ENCODE measurements at places on chromosomes 4 and X.

GRCh38 chr4:19346636-19347035 is 905.1 kb upstream of the SLIT2 start:
- no peak for DNase-seq

DNA sequence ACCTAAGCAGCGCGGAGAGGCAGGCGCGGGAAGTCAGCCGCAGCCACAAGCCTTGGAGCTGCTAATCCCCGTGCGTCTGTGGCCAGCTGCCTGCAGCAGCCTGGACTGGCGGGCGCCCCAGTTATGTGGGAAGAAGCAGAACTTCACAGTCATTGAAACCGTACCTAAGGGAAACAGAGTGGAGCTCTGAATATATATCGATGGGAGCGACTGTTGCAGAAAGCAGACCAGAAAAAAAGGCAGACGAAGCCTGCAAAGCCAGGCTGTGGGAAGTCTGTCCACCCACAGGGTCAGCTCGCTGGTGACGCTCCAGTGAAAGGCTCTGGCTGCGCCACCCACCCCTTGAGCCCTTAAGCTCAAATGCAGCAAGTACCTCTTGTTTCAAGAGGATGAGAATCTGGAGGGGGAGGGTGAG is 24.7 kb downstream of the KCNE5 start:
- DNase-seq: no peak

- no peak for DNase-seq
These were observed 75.6 kb upstream of the BCOR start for GRCh38 chrX:40173143-40174000.

DNA sequence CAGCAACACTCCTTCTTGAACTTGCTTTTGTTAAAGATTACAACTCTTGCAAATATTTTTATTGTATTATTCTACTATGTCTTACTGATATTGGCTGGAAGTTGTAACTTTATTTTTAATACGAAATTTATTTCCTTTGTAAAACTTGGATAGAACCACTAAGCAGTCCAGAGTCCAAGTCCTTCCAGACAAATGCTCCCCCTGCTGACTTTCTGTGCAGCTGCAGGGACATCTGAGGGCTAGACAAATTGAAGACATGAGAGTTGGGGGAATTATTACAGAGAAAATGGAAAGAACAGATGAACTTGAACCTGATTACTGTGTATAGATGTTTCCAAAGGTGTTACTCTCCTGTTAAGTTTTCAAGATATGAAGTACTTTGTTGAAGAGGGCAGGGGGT is 238.8 kb downstream of the GRIA3 start:
- DNase-seq: no peak

GRCh38 chrX:46456125-46456922 is 88.9 kb downstream of the ZNF674 start:
- no peak for DNase-seq
